ENCODE measurements at places on chromosomes 7 and 10.

- DNase-seq = no peak
These were observed 473.6 kb downstream of the PARD3 start for GRCh38 chr10:34341473-34341872.

- no peak for DNase-seq
These were observed 27.1 kb upstream of the LBX1 start for GRCh38 chr10:101256387-101256786.

GRCh38 chr10:104328646-104328895, 9.7 kb downstream of the ITPRIP start:
- no peak for DNase-seq

- DNase-seq = no peak
These were observed 20.1 kb downstream of the P4HA1 start for GRCh38 chr10:73076360-73077183.

- no peak for DNase-seq
These were observed 27.3 kb upstream of the KMT2E start for GRCh38 chr7:104986628-104987259.

- no peak for DNase-seq
These were observed 805 bp downstream of the ZNF736 start for GRCh38 chr7:64314566-64314965.
